Right ventricle myocardium superior (tissue), 1 donor: ENCODE measurements at places on chromosomes 4 and X. TPM values are rescaled to one million over a fixed set of nuclear protein-coding genes. Genes with fewer than 3 reads are reported as not detected.
A peak's percentile ranks its signal among the peaks of the same experiment; 100 is the strongest.

GRCh38 chr4:37607018-37607417 is 79.2 kb downstream of the RELL1 start:
- no peak for DNase-seq

DNA sequence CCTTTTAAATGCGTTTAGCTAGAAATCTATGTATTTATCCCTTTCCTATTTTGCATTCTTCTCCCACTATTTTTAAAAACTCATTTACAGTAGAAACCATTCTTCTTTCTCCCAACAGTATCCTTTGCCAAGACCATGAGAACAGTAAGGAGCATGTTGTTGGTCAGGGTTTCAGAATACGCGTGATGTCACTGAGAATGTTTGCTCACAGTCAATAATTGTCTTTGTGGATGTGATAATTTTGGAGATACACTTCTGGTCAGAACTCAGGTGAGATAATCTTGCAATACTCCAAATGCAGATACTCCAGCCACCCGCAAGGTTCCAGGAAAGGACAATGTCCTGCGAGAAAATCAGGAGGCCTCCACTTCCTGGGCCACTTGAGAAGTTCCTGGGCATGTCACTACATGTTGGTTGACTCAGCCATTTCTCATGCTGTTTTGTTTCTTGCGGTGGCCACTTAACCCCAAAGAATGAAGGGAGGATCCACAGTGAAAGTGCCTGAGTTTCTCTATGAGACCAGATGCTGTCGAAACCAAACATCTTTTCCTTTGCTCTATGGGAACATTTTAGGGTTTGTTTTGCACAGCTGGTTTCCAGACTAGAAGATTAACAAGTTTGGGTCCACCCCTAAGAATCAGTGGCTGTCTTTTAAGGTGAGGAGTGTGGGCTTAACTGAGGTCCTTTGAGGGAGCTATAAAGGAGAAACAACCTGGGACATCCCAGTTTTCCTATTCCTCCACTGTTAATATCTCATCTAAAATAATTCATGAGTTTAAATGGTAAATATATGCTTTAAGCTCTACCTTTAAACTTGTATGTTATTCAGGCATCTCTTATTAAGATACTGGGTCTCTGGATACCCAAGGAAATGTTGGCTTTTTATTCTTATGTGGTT is 116.0 kb downstream of the SOWAHB start:
- no peak for DNase-seq

DNA sequence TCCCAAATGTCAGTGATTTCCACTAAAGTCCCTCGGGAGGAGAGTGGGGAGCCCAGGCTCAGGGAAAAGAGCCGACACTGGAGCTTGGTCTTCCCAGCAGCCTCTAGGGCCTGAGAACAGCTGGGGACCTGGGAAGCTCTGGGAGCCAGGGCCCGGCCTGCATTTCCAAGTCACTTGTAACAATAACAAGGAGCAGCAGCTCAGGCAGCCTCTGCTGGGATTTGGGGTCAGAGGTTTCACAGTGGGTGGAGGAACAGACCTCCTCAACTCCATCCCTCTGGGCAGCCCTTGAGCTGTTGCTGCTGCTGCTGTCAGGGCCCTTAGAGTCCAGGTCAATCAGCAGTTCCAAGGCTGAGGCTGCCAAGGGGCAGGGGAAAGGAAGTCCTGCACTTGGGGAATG is 11.1 kb downstream of the STARD8 start:
- DNase-seq = peak; percentile 68

- peak; percentile 66 for DNase-seq
Measured at GRCh38 chr4:37978248-37978924, 18.2 kb downstream of the PTTG2 start.

DNA sequence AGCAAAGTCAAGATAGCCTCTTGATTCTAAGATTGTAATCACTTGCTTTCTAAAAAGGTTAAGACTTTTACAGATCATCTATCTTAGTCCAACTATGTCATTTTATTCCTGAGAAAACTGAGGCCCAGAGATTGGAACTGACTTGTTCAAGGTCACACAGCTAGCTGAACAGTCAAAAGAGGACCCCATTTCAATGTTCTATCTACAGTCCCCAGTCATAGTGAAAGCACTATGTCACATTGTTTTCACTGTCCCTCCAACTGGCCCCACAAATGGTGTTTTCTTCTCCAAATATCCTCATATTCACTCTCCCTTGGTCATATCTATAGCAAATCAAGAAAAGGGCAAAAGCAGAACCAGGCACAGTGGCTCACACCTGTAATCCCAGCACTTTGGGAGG is 145.2 kb downstream of the OPHN1 start:
- DNase-seq = no peak

Gene TEX13C
- not detected for total RNA-seq

- DNase-seq = no peak
Measured at GRCh38 chr4:119053245-119053644, 82.4 kb upstream of the MYOZ2 start.

- no peak for DNase-seq
Measured at GRCh38 chrX:106159861-106160282, 8.2 kb upstream of the PWWP3B start.

Gene NUDT9
- total RNA-seq = 28.4 TPM
